Myocyte (in vitro differentiated cells): ENCODE measurements at places on chromosomes 1 and 21. TPM values are rescaled to one million over a fixed set of nuclear protein-coding genes. Genes with fewer than 3 reads are reported as not detected.

GRCh38 chr1:54850737-54851136 lies 36.3 kb downstream of the DHCR24 start:
- DNase-seq: peak; percentile 81

PTGFR gene
- 15.9 and 18.5 TPM in 2 replicates for total RNA-seq

DNA sequence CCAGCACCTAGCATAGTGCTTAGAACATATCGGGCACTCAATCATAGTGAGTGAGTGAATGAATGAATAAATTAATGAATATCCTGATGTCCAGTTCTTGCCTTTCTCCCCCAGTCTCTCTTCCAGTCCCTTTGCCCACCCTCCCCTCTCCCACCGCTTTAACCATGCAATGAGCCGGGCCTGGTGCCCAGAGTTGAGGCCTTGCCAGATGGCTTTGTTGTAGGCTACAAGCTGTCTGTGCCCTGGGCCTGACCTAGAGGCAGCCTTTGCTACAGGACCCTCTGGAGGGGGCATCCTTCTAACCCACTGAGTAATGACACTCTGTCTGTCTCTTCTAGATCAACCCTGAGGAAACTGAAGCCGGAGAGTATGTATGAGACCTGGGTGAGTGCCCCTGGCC lies 6.9 kb downstream of the CASQ1 start:
- no peak for DNase-seq

- DNase-seq: no peak
Observed at GRCh38 chr1:160191756-160192155, 1.4 kb downstream of the CASQ1 start.

GRCh38 chr1:87274851-87275250 lies 53.8 kb upstream of the LMO4 start:
- no peak for DNase-seq

- peak; percentile 76 for DNase-seq
Observed at GRCh38 chr21:32383812-32384211, 9.0 kb downstream of the URB1 start.

CLEC20A gene
- total RNA-seq: not detected in 2 replicates

GRCh38 chr1:84830136-84830535 lies 62.9 kb downstream of the LPAR3 start:
- no peak for DNase-seq

GRCh38 chr21:28336314-28336713 lies 656.4 kb downstream of the LTN1 start:
- peak; percentile 66 for DNase-seq

DNA sequence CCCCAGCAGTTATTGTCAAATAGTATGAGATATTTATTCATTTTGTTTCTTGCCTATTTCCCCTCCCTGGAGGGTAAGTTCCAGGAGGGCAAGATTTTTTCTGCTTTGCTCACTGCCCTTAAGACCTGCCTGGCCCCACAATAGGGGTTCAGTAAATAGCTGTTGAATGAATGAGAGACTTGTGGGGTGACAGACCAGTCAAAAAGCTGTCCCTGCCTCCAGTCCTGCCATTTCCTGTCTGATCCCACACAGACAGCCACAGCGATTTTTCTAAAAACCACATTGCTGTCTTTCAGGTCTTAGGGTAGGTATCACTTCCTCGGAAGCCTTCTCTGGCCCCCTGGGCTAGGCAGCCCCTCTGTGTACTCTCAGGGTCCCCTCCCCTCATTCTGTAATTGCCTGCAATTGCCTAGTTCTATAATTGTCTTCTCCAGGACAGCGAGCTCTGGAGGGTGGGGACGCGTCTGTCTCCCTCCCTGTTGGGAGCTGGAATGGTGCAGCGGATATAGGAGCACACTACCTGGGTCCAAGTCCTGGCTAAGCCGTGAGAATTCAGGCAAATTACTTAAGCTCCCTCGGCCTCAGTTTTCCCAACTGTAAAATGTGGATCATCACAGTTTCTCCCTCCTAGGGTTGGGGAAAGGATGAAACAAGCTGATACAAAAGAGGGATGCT lies 1.8 kb upstream of the EXTL1 start:
- DNase-seq: peak; percentile 65

DNA sequence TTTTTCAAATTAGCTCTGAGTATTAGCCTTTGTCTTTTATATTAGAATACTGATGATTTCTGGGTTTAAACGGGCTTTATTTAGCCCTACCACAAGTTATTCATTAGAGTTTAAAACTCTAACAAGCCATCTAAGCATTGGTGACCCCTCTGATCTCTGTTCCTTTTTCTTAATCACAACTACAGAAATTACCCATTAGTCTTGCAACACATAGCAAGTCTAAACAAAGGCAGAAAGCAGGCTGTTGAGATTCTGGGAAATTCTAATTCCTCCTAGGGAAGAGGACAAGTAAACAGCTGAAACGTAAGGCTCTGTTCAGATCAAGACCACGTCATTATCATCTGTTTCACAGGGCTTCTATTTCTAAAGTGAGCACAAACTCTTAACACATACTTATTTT lies 491.2 kb upstream of the ZRANB2 start:
- no peak for DNase-seq

DNA sequence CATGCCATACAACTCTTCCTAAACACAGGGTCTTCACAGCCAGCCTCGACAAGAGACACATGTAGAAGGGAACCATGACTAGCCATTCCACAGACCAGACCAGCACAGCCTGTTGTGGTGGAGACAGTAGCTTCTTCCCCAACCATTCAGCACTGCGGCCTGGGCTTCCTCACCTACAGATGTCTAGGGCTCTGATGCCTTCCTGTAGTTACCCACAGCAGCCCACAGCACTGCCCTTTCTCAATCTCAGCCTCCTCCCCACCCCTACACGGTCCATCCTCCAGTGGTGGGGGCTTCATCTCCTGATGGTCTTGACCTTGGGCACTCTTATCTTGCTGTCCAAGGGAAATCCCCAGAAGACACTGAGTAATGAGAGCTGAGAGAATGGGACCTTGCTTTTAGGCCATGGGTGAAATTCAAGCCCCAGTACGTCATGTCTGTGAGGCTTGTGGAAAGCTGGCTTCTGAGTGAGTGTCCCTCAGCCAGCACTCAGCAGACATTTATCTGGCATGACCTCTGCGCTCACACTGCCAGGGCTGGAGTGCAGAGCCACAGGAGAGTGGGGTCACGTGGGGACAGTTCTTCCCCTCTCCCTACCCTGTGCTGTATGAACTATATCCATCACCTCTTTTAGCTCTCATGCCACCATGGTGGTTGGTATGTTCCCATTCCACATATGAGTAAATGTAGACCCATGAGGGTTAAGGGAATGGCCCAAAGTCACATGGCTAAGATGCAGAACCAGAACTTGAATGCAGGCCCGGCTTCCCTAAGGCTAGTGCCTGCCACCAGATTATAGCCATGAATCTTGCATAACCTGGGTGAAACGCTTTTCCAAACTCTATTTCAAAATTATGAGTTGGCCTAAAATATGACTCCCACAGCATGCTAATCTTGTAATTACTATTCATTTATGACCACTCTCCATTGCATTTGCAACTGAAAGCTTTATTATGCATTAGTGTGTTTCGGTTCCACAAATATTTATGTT lies 104.7 kb downstream of the HIVEP3 start:
- no peak for DNase-seq

GRCh38 chr1:228471762-228472398 lies 15.3 kb upstream of the RNF187 start:
- peak; percentile 26 for DNase-seq

DNA sequence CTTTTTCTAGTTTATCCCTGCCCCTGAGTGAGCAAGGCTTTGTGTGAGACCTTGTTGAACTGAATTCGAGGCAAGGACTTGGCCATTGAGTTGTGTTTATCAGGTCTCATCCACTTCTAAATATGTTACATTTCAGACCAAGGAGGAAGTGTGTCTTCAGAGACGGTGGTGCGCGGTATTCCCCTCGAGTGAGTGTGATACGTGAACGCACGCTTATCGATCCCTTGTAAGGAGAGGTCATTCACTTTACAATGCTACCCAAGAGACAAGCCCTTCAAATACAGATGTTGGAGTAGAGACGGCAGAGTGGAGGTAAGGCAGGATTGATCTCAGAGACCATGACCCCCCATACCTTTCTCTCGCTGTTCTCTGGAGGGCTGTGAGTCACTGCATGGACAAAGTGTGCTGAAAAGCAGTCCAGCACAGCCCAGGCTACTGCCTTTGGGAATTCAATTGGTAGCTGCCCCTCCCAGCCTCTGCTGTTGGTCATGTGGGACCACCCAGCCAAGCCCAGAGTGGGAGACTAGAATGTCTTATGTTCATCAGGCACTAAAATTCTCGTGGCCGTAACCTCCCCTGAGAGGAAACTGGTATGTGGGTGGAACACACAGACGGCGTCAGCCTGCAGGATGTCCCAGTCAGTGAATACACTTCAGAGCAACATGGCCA lies 16.3 kb upstream of the MTARC1 start:
- no peak for DNase-seq

GRCh38 chr1:244409701-244410100 lies 42.0 kb downstream of the ADSS2 start:
- no peak for DNase-seq

PPM1J gene
- 1.5 and 2.4 TPM in 2 replicates for total RNA-seq

DNA sequence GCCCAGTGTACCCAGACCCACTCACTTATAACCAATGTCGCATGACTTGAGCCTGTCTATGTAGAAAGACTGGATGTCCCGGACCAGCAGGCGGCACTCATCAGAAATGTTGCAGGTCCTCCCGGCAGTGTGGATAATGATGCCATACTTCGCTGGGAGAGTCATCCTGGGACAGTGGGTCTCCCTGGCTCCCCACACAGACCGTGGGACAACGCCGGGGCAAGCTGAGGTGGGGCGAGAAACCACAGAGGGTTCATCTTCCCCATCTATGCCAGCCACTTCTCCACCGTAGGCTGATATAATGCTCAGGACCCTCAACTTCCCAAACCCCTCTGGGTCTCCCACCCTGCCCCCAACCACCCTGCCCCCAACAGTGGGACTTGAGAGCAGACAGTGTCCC lies 8.3 kb downstream of the PGLYRP4 start:
- no peak for DNase-seq

DNA sequence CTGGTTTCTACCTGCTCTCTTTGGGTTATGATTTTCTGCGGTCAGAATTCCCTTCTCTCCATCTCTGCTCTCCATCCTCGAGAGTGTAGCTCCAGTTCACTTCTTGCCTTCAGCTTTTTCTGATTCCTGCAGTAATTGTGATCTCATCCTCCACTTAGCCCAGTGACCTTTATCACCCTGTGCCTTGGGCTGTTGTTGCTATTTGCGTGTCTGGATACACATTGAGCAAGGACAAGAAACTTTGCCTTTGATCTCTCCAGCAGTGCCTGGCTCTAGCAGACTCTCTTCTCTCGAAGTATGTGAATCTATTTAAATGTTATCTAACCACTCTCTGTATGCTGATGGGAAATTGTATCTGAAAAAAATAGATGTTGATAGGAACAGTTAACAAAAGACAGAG lies 76.4 kb upstream of the MARK1 start:
- no peak for DNase-seq

DNA sequence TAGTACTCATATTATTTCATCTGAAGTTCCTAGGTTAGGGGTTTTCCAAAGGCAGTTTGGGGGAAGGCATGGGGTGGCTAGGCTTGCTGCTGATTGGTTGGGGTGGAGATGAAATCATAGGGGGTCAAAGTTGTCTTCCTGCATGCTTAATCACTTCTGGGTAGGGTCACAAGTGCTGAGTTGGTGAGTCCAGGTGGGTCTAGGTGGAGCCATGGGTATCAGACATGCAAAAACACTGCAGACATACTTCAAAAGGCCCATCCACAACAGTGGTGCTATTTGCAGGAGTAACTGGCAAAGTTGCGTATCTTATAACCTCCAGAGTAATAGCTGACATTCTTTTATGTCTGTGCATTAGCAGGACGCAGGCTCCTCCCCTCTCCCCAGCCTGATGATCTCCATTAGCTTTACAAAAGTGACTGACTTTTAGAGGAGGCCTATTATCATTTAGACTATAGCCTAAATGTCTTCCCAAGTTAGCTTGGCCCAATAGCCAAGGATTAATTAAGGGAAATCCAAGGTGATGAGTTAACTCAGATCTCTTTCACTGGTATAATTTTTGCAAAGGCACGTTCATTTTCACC lies 374.4 kb upstream of the PRMT6 start:
- DNase-seq: no peak

DNA sequence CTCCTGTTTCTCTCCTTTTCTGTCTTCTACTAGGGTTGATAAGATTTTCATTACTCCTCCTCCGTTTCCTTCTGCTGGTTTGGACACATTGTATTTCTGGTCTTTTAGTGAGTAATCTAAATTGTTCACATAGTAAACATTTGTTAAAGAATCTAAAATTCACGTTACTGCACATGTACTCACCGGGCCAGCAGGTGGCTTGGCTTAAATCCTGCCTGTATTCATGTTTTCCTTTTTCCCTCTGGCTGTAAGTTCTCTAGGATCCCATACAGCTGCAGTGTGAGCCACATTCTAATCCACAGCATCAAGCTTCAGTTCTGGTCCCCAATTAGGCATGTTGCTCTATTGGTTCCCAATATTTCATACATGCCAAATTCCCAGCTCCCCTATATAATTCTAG lies 958.3 kb downstream of the ADGRL2 start:
- DNase-seq: no peak

GRCh38 chr1:9751971-9752370 lies 71.8 kb downstream of the CLSTN1 start:
- DNase-seq: no peak

- no peak for DNase-seq
Observed at GRCh38 chr1:172043900-172044299, 202.6 kb downstream of the DNM3 start.

DNA sequence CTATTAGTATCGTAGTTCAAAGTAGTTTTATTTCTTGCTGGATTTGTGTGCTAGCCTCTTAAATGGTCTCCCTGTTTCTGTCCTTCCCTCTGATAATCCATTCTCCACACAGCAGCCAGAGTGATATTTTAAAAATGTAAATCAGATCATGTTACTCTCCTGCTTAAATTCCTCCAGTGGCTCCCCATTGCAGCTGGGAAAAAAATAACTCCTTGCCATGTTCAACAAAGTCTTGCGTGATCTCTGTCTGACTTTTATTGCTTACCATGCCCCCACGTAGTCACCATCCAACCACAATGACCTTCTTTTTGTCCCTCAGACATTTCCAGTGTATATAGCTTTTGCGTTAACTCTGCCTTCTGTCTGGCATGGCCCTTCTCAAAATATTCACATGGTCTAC lies 178.8 kb downstream of the FGGY start:
- DNase-seq: peak; percentile 73

DMRTA2 gene
- 0.21 and 0.43 TPM in 2 replicates for total RNA-seq

NMNAT2 gene
- 5.3 and 7.8 TPM in 2 replicates for total RNA-seq

HORMAD1 gene
- not detected in 2 replicates for total RNA-seq

DNA sequence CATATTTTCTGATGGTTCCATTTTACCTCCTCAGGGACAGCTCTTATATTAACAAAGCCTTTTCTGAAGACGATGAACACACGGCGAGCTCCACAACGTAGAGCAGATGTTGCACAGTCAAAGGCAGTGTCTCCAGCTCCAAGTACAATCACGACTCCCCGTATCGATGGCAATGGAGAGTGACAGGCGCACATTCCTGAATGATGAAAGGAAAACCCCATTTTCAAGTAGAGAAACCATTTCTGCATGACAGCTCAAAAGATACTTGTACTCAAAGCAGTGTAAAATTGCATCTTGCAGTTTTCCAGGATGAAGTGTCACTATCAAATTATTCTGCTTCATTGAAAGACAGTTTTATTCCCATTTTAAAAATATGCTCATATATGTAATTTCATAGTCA lies 327.6 kb downstream of the DPYD start:
- DNase-seq: no peak
